ENCODE measurements at places on chromosomes 16 and 17.

DNA sequence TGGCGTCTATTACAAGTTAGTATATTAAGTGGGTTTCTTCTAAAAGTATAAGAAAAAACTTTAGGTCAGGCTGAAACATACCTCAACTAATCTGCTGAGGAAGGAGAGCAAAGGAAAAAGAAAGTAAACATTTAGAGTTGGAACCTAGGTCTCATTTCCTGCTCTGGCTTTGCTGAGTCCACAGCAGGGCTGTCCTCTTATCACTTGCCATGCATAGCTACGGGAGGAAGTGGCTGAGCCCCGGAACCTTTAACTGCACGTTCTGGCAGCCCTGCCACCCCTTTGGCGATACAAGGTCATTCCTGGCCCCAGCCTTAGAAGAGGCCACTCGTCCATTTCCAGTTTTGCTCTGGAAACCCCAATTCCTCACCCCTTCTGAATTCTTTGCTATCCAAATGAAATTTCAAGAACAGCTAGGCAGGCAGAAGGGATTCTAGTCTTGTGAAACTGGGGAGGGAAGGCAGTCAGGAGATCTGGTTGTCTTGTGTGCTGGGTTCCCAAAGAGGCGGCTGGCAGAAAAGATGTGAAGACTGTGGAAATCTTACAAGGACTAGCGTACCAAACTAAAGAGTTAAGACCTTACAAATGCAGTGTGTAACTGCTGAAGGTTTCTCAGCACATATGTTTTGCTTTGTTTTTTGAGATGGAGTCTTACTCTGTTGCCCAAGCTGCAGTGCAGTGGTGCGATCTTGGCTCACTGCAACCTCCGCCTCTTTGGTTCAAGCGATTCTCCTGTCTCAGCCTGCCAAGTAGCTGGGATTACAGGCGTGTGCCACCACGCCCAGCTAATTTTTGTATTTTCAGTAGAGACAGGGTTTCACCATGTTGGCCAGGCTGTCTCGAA, 19.1 kb downstream of the WIPI1 start:
- no peaks in the 10 kb centered on the region for H3K27me3 ChIP-seq
- H3K36me3 ChIP-seq: peaks cover 4% of the 10 kb centered on the region
- H3K27ac ChIP-seq: peak overlapping the region; percentile 66
- peaks cover 17% of the 10 kb centered on the region for H3K4me1 ChIP-seq
- no peak for DNase-seq
- H3K4me3 ChIP-seq: no peak overlapping the region

- no peak overlapping the region for H3K4me3 ChIP-seq
- H3K27me3 ChIP-seq: no peaks in the 10 kb centered on the region
- no peaks in the 10 kb centered on the region for H3K4me1 ChIP-seq
- no peaks in the 10 kb centered on the region for H3K36me3 ChIP-seq
- no peak for DNase-seq
These were observed 20.1 kb upstream of the MLYCD start for GRCh38 chr16:83878838-83879237.

DNA sequence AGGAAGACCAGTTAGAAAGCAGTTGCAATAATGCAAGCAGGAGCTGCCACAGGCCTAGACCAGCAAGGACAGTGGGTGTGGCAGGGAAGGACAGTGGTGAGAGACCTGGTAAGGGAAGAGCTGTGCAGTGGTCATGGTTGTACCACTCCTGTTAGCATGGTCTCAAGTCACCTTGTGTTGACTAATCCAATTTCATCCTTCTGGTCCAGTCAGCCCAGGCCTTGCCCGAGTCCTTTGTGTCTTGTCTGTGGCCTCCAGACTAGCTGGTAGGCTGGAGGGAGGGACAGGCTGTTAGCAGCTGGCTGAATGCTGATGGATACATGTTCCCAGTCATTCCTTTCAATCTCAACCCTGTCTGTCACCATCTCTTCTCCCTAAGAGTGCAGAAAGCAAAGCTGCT, 54.1 kb upstream of the BRD7 start:
- no peaks in the 10 kb centered on the region for H3K4me1 ChIP-seq
- no peak overlapping the region for H3K27ac ChIP-seq
- no peak overlapping the region for H3K4me3 ChIP-seq
- no peaks in the 10 kb centered on the region for H3K36me3 ChIP-seq

- no peak for DNase-seq
- H3K4me1 ChIP-seq: peaks cover 28% of the 10 kb centered on the region
- H3K36me3 ChIP-seq: no peaks in the 10 kb centered on the region
- no peak within 1 kb of the TSS for H3K4me3 ChIP-seq
These were observed at the start of gene NEUROD2 for GRCh38 chr17:39607851-39608130. NEUROD2 (minus strand) TSS chr17:39607920; CDS start chr17:39606599, 1,321 bp downstream.

DNA sequence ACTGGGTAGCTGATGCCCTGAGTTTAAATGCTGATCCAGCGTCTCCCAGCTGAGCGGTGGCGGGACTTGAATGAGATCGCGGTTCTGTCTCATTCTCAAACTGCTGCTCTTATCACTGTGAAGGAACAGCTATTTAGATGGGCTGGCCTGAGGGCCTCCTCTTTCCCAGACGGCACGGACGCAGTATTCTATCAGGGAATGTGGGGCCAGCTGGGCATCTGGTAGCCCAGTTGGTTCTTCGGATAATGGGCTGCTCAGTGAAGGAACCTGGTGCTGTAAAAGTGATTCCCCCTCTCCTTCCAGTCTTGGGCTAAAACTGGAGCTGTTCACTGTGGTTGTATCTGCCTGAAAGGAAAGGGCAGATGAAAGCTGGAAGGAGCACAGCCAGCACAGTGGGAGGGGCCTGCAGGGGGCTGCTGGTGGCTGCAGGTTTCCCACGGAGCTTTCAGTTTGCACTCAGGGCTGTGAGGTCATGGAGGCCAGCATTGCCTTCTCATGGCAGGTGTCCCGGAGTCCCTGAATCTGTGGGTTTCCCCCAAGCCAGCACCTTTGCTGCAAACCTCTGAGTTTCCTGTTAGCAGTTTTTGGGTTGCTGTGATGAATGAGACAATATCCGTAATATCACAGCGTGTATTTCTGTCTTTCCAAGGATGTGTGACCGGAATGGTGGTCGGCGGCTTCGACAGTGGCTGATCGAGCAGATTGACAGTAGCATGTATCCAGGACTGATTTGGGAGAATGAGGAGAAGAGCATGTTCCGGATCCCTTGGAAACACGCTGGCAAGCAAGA, 3.6 kb downstream of the IRF8 start:
- no peak overlapping the region for H3K27ac ChIP-seq
- no peak for DNase-seq
- H3K36me3 ChIP-seq: no peaks in the 10 kb centered on the region
- H3K4me3 ChIP-seq: no peak overlapping the region
- peaks cover 77% of the 10 kb centered on the region for H3K27me3 ChIP-seq
- H3K4me1 ChIP-seq: no peaks in the 10 kb centered on the region

DNA sequence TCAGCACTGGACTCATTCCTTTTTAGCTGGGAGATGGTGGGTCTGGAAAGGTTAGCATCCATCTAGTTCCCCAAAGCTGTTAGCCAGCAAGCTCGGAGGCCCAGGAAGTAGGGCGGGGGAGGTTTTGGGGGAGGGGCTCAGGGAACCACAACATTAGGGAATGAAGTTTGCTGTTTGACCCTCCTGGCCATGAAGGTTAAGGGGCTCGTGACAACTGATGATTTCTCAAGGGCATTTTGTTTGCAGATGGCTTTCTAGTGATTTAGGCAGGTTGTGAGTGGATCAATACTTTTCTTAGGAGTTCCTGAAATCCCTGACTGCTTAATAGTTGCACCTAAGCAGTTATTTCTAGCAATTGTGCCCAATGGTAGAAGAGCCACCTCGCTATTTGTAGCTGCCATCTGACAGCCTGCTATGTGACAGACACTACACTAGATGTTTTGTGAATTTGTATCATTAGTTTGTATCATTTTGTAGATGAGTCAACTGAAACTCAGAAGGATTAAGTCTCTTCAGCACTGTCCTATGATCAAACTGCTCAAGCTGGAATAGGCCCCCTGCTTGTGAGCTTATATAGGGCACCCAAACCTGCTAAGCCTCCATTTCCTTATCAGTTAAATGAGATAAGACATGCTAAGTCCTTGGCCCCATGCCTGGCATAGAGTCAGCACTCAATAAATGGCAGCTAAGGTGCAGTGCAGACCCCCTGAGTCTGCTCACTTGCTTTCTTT, 146.4 kb downstream of the IRX3 start:
- no peaks in the 10 kb centered on the region for H3K36me3 ChIP-seq
- DNase-seq: no peak
- H3K27me3 ChIP-seq: peaks cover 10% of the 10 kb centered on the region
- H3K4me3 ChIP-seq: no peak overlapping the region

DNA sequence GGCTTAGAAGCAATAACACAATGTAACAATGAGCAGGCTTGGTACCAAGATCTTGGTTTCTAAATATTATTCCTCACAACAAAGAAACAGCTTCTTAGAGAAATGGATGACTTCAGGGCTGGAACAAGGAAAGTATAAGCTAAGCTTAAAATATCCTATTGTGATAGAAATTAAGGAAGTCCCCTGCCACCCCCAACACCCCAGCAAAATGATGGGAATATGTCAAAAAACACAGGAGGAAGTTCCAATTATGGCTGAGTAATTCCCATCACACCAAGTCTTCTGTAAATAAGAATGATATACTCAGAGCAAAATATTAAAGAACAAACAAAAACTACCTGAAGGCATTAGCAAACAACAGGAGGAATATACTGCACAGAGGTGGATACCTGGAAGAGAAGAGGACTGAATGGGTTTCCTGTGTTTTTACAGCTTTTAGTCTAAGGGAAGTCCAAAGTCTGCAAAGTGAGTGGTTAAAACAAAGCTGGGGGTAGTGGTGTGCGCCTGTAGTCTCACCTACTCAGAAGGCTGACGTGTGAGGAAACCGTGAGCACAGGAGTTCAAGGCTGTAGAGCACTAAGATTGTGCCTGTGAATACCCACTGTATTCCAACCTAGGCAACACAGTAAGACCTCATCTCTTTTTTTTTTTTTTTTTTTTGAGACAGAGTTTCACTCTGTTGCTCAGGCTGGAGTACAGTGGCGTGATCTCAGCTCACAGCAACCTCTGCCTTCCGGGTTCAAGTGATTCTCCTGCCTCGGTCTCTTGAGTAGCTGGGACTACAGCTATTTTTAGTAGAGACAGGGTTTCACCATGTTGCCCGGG, 17.1 kb upstream of the ATP6V0A1 start:
- H3K4me3 ChIP-seq: no peak overlapping the region
- DNase-seq: no peak
- peaks cover 5% of the 10 kb centered on the region for H3K4me1 ChIP-seq
- no peaks in the 10 kb centered on the region for H3K27me3 ChIP-seq

GRCh38 chr17:77718669-77718961, 239.9 kb upstream of the TNRC6C start:
- no peaks in the 10 kb centered on the region for H3K27me3 ChIP-seq
- no peaks in the 10 kb centered on the region for H3K36me3 ChIP-seq
- no peak overlapping the region for H3K4me3 ChIP-seq

DNA sequence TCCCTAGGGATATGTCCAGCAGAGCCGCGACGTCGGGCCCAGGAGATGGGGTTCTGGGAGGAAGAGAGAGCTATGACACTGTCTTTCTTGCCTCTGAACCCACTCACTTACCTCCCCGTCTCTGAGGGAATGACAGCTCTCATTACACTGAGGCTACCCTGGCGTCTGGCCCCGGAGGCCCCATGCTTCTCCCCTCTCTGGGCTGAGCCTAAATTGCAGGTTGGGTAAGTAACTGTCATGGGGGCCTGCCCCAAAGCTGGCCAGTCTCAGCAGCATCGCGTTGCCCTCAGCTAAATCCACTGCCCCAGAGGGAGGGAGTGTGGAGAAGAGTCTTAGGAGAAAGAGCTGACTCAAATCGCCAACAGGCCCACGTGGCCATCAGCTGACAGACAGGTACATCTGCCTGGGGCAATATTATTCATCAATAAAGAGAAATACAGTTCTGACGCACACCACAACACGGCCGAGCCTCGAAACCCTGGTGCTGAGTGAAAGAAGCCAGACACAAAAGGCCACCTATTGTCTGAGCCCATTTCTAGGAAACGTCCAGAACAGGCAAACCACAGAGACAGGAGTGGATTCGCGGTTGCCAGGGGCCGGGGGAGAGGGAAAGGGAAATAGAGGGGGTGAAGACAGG, 156.4 kb downstream of the C16orf95 start:
- H3K27ac ChIP-seq: no peak overlapping the region
- no peak overlapping the region for H3K4me3 ChIP-seq
- no peaks in the 10 kb centered on the region for H3K27me3 ChIP-seq
- H3K36me3 ChIP-seq: no peaks in the 10 kb centered on the region

- H3K27ac ChIP-seq: no peak overlapping the region
- no peaks in the 10 kb centered on the region for H3K36me3 ChIP-seq
- no peaks in the 10 kb centered on the region for H3K27me3 ChIP-seq
- H3K4me1 ChIP-seq: peaks cover 13% of the 10 kb centered on the region
These were observed 8.3 kb downstream of the TEX2 start for GRCh38 chr17:64254755-64255154.

DNA sequence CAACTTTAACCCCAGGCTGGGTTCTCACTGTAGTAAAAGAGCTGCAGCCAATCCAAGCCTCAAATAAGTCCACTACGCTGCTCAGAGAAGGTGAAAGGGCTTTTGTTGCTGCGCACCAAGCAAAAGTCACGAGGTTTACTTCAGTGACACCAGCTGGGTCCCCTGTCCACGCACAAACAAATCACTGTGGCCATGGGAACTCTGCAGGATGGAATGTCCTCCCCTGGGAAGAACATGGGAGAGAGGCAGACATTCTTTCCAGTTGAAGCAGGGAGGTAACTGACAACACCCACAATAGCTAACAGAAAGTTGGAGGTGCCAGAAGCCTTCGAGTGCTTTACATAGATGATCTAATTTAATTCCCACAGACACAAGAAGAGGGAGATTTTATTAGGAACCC, 181.9 kb downstream of the PMP22 start:
- H3K4me3 ChIP-seq: no peak overlapping the region
- H3K4me1 ChIP-seq: no peaks in the 10 kb centered on the region
- no peaks in the 10 kb centered on the region for H3K27me3 ChIP-seq
- H3K36me3 ChIP-seq: no peaks in the 10 kb centered on the region
- H3K27ac ChIP-seq: no peak overlapping the region
- DNase-seq: no peak

GRCh38 chr17:1639549-1640180, 5.9 kb downstream of the SCARF1 start:
- H3K4me1 ChIP-seq: peaks cover 10% of the 10 kb centered on the region
- H3K27ac ChIP-seq: no peak overlapping the region
- no peaks in the 10 kb centered on the region for H3K27me3 ChIP-seq
- no peak for DNase-seq

- no peak overlapping the region for H3K4me3 ChIP-seq
- no peaks in the 10 kb centered on the region for H3K36me3 ChIP-seq
- no peaks in the 10 kb centered on the region for H3K27me3 ChIP-seq
- no peaks in the 10 kb centered on the region for H3K4me1 ChIP-seq
These were observed 10.9 kb upstream of the KRT222 start for GRCh38 chr17:40675905-40676304.

- H3K27me3 ChIP-seq: no peaks in the 10 kb centered on the region
- no peak for DNase-seq
- no peaks in the 10 kb centered on the region for H3K4me1 ChIP-seq
- H3K4me3 ChIP-seq: no peak overlapping the region
These were observed 18.4 kb downstream of the SLC6A4 start for GRCh38 chr17:30217054-30217453.

- peaks cover 29% of the 10 kb centered on the region for H3K27me3 ChIP-seq
- H3K27ac ChIP-seq: no peak overlapping the region
- H3K4me1 ChIP-seq: peaks cover 6% of the 10 kb centered on the region
- DNase-seq: no peak
These were observed 5.4 kb upstream of the PRR35 start for GRCh38 chr16:554640-555365.

GRCh38 chr17:73585583-73585982, 58.7 kb downstream of the SDK2 start:
- H3K4me1 ChIP-seq: no peaks in the 10 kb centered on the region
- H3K27me3 ChIP-seq: peaks cover 20% of the 10 kb centered on the region
- DNase-seq: no peak
- no peak overlapping the region for H3K27ac ChIP-seq
- H3K4me3 ChIP-seq: no peak overlapping the region
- H3K36me3 ChIP-seq: no peaks in the 10 kb centered on the region

Data from esophagus squamous epithelium (tissue), 5 donors.